ENCODE measurements at places on chromosomes 11 and 22.

- no peak for DNase-seq
Observed at GRCh38 chr11:62671236-62671607, 251 bp upstream of the UQCC3 start.

- DNase-seq, result no peak
Observed at GRCh38 chr11:70928854-70929598, 323.4 kb downstream of the SHANK2 start.

- DNase-seq, result no peak
Observed at GRCh38 chr11:12544986-12545775, 129.0 kb upstream of the TEAD1 start.

DNA sequence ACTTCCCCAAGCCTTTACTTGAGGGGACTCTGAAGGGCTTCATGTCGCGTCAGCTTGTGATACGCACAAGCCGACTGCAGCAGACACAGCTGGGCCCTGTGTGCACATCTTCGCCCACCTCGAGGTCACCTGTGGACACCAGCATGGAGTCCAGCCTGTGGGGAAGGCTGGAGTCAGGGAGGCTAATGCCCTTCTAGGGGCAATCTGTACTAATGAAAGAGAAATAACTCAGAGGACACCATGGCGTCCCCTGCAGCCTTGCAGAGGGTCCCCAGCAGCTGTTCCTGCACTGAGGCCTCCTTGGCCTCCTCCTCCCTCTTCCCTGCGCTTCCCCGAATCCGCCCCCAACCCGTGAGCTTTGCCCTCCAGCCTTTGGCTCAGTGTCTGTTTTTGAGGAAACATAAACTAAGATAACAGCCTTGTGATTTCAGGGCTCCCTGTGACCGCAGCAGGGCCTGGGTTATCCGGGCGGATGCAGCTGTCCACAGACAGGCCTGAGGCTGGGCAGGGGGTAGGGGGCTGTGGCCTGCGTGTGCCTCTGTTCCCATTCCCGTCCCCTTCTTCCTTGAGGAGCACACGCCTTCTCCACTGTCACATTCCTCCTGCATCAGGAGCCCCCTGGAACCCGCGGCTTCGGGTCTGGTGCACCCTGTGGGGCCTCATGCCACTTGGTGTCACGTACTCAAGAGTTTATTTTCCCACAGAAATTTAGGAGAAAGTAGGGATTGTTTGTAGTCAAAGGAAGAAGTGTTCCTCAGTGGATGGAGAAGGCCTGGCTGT lies 25.0 kb downstream of the KRTAP5-5 start:
- DNase-seq, result no peak

- no peak for DNase-seq
Observed at GRCh38 chr22:27709919-27710675, 91.5 kb downstream of the MN1 start.

DNA sequence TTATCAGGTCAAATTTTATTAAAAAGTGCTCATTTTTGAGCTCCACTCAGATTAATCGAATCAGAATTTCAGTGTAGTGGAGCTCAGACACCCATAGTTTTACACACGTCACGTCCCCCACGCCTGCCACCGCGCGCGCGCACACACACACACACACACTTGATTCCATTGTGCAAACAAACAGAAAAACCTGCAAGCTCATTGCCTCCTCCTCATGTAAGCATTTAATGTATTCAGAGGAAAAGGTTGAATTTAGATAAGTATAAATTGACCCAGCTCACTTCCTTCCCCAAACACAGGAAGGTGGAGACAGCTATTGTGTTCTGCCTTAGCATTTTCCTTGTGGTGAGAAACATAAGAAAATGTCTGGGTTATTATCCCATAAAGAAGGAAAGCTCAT lies 336.7 kb downstream of the LUZP2 start:
- no peak for DNase-seq

DNA sequence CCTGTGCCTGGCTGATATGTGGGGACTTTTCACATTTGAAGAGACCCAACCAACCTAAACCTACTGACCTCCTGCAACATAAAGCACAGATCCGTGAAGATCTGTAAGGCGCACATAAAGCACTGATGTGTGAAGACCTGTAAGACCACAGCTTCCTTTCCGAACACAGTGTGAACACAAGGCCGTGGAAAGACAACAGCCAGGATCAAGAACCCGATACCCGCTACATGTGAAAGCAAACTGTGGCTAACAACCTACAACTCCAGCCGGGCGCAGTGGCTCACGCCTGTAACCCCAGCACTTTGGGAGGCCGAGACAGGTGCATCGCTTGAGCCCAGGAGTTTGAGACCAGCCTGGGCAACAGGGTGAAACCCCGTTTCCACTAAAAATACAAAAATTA lies 17.6 kb upstream of the PPFIA1 start:
- no peak for DNase-seq

GRCh38 chr11:11253497-11253896 lies 99.6 kb downstream of the CSNK2A3 start:
- no peak for DNase-seq

DNA sequence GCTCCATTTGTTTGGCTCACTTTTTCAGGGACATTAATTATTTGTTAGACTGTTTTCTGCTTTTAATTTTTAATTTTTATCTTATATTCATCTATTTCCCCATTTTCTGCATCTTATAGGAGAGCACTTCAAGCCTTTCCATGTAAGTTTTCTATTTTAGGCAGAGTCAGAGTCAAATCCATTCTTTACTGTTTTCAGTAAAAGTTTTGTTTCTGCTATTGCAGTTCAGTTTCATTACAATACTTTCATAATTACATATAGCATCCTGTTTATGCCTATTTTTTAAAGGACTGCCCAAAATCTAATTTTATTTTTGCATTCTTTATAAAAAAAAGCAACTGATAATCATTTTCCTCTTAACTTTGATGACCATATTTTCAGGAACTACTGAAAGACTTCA lies 3.8 kb upstream of the OR10A5 start:
- no peak for DNase-seq

DNA sequence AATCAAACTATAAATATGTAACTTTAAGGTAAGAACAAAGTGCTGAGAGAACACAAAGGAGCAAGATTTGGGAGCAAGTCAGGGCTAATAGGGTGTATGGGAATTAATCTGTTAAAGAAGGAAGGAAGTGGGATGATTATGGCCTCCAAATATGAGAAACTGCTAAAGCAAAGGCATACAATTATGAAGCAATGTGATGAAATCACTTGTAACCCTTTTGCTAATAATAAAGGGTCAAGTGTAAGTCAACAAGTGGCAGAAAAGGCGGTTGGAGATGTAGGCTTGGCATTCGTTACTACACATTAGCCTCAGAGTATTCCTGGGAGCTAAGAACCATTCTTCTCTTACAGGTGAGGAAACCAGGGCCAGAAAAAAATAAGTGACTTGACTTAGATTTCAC lies 1002.3 kb upstream of the TENM4 start:
- DNase-seq, result no peak

DNA sequence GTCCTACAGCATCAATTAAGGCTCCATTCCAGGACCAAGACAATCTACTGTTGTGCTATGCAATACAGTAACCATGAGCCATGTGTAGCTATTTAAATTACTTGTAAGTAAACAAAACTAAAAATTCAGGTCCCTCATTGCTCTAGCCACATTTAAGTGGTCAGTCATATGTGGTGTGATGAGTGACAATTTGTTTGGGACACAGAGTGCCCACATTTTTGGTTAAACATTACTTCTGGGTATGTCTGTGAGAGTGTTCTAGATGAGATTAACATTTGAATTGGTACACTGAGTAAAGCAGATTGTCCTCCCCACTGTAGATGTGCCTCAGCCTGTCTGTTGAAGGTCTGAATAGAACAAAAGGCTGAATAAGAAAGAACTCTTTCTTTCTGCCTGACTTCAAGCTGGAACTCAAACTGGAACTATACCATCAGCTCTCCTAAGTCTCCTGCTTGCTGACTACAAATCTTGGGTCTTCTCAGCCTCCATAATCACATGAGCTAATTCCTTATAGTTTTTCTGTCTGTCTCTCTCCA lies 15.8 kb downstream of the KBTBD3 start:
- no peak for DNase-seq

DNA sequence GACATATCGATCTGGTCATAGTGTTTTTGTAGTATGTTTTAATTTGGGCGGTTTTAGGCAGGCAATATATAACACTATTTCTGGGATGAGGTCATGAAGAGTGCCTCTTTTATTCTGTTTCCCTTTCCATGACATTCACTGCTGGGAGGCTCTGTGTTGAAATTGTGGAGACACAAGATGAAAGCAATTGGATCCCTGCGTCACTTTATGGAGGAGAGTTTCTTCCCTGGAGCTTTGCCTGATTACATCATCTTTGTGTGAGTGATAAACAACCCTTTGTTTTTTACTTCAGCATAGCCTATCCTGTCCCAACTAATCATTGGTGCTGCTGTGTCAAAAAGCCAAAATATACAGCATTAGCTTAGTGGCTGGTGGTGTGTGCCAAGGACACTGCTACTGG lies 48.6 kb downstream of the PARVG start:
- DNase-seq, result no peak

All from NCI-H82 (cell line).